ENCODE measurements at places on chromosomes 6 and 20.

GRCh38 chr20:10982692-10983091 is 308.9 kb upstream of the JAG1 start:
- peak; percentile 92 for DNase-seq

DNA sequence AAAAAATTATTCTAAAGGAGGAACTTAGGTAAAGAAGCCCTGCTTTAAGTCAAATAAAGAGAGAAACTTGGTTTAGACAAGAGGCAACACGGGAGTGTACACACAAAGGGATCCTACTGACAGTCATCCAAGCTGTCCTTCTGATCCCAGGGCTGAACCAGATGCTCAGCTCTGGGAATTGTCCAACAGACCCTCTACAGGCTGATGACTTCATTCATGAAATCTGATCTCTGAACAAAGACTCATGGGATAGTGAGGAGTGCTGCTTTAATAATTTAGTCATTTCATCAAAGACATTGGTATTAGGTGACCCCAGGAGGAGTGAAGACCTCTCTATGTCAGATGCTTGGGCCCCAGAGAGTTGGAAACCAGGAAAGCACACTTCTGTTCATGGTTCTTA is 65.6 kb upstream of the ARMH2 start:
- DNase-seq, result no peak

GRCh38 chr6:17632934-17633333 is 32.8 kb downstream of the FAM8A1 start:
- no peak for DNase-seq

DNA sequence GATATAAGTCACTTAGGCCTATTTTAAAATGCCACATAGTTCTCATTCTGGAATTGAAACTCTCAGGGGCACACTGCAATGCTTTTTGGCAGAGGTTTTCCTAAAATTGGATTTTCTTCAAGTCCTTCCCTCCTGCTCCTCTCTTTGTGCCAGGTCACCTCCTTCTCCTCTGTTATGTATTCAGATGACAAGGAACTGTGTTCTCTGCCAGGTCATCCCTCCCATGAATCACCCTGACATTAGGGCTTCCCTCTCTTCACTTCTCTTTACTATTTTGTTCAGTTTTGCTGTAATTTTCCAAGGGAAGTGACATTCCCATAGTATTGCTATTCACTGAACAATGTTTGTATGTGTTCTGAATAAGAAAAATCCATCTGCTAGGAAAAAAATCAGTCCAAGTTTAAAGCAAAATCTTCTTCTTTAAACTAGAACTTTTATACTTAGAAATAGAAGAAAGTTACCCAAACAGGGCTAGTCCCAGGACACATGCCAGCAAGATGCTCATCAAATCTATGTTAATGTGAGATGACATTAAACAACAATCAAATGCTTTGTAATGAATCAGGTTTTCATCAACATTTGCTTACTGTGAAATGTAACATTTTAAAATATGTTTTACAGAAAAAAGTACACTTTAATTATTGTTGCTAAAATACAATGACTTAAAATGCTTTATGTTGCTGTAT is 461.1 kb downstream of the MMUT start:
- no peak for DNase-seq

- peak; percentile 65 for DNase-seq
Observed at GRCh38 chr6:18306977-18307376, 42.6 kb upstream of the DEK start.

- DNase-seq, result no peak
Observed at GRCh38 chr6:81900616-81901015, 148.1 kb upstream of the TENT5A start.

- DNase-seq, result no peak
Observed at GRCh38 chr6:109058620-109059019, 36.0 kb downstream of the SESN1 start.

DNA sequence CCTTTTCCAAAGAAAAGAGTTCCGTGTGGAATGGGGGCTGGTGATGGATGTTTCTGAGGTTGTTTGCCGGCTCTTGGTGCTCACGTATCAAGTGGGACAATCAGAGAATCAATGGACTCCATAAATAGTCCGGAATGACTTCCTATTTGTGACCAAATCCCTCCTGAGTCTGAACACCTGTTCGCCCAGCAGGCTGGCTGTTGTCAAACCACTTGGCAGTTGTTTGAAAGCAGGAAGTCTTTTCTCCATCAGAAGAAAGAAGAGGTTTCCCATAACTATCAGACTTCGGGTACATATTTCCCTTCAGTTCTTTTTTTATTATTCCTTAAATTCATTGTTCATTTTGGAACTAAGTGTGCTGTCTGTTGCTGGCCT is 154.7 kb upstream of the RIN2 start:
- no peak for DNase-seq

DNA sequence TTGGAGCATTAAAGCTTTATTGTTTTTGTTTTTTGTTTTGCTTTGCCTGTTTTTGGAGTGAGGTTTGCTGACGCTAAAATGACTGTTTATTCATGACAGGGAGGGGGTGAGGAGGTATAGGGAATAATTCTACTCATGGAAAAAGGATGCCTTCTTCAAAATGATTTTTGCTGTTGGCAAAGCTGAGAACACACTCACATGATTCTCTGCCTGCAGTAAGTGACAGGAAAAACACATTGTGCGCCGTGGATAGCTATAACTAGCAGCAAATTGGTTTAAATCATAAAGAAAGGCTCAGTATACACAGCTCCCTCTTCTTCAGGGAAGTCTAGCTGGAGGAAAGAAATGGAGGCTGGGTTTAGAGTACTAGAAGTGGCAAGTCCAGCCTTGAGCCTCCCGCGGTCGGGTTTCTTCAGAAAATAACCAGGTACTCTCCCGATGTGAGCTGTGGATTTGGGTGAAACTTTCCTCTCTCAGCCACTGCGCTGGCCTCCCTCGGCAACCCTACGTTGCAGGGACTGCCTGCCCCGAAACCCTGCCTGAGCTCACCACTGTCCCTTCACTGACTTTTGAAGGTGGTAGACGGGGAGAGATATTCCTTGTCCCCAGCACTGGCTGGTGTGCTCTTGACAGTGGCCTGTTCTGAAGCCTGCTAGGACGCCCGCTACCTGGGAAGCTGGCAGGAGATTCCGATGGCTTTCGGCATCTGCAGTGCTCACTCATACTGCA is 278.2 kb downstream of the NRN1 start:
- DNase-seq, result no peak

GRCh38 chr6:31948753-31949413 is 3.0 kb downstream of the CFB start:
- peak; percentile 36 for DNase-seq

DNA sequence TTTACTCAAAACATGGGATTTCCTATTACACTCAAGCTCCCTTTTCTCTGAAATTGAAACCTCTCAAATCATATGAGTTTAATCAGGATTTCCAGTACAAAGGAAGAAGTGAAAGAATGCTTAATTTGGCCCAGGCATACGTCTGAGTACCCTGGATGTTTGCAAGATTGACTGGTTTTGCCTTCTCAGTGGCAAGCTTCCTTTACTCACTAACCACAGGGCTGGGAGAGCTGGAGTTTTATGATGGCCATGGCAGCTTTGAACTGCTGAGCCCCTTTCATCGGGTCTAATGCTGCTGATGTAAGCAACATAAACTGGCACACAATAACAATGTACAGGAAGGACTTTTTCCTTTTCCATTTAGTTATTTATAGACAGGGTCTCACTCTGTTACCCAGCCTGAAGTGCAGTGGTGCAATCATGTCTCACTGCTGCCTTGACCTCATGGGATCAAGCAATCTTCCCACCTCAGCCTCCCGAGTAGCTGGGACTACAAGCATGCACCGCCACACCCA is 194.8 kb downstream of the SLC35F1 start:
- no peak for DNase-seq
